ENCODE measurements at places on chromosomes 7 and 10.

DNA sequence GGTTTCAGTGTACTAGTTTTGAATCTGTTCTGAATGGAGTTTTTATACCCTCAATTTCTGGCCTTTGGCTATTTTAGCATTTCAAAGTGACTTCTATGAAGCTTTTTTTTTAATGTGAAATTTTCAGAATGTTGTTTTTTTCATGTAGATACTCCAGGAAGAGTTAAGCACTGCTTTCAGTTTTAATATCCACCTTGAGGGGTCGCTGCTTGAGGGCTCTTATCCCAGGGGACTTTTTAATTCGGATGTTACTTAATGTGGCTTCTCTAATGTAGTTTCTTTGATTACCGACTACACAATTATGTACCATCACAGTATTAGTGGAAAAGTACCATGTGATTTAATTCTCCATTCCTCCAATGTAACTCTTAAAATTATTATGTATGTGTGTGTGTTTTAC, 5.2 kb downstream of the IFIT5 start:
- DNase-seq = no peak

DNA sequence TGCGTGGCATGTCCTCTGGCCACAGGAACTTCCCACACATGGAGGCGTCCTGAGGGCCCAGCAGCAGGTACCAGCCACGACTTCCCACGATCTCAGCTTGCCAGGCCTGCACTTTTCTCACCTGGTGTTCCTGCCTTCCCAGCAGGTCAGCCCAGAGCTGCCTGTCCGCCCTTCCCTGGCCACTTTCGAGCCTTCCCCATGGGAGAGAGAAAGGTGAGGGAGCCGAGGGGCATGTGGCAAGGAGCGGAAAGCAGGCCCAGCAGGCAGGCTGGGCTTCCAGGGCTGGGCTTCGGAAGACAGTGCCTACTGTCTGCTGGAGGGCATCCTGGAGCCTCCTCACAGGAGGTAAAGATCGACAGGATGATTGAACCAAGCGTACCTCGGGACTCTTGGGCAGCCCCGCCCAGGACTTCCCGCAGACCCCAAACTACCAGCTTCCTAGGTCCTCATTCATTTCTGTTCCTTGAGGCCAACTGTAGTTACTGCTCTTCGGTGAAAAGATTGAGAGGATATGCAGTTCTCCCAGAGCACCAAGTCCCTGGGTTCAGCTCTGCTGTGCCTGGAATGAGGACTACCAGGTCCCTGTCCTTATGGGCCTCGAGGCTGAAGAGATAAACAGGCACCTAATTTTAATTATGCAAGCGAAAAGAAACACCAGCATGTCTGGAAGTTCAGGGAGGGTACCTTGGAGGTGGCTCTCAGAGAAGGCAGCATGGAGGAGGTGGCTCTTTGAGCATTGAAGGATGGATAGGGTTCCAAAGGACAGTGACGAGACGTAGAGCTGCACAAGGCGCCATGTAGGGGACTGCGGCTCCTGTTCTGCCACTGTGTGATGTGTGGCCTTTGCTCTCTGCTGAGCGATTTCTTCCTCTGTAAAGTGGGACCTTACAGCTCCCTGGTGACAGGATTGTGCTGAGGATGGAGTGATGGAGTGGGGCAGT, 87.8 kb downstream of the ZMIZ1 start:
- no peak for DNase-seq

GRCh38 chr10:79133416-79133815, 64.7 kb downstream of the ZMIZ1 start:
- DNase-seq = no peak

DNA sequence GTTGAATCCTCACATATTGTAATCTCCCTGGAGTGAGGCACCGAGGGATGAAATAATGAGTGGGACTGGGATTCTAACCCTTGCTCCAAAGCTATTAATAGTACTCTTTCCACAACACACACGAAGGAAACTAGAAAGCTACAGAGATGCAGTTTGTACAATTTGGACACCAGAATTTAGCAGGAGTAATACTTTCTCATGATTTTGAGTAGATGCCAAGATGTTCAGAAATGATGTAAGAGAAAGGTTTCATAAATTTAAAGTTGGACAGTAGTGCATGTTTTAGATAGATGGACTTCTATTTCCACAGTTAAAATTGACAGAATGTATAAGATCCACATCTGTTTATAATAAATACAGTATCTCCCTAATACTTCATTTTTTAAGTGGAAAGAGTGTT, 46.5 kb downstream of the PRR15 start:
- no peak for DNase-seq

DNA sequence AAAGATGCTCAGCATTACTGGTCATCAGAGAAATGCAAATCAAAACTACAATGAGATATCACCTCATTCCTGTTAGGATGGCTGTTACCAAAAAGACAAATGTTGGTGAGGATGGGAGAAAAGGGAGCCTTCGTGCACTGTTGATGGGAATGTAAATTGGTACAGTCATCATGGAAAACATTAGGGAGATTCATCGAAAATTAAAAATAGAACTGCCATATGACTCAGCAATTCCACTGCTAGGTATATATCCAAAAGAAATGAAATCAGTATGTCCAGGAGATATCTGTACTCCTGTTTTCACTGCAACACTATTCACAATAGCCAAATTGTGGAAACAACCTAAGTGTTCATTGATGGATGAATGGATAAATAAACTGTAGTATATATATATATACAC, 228.1 kb downstream of the ACTR3B start:
- DNase-seq = no peak

GRCh38 chr10:54002077-54002476, 799.0 kb downstream of the PCDH15 start:
- no peak for DNase-seq

DNA sequence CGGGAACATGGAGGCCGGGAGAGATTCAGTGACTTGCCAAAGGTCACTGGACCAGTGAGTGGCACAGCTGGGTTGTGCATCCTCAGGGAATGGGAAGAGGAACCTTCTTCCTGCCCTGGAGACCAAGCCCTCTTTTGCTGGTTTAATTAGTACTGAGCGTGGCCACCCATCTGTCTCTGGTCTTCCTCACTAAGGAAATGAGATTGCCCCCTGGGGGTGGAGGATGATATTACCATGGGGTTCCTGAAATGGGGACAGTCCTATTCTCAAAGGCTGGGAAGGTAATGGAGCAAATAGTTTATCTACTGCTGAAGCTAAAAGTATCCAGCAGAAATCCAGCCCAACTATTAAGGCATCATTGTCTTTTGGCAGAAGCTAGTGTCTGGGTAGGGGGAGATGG, 98.6 kb upstream of the FGFR2 start:
- no peak for DNase-seq

DNA sequence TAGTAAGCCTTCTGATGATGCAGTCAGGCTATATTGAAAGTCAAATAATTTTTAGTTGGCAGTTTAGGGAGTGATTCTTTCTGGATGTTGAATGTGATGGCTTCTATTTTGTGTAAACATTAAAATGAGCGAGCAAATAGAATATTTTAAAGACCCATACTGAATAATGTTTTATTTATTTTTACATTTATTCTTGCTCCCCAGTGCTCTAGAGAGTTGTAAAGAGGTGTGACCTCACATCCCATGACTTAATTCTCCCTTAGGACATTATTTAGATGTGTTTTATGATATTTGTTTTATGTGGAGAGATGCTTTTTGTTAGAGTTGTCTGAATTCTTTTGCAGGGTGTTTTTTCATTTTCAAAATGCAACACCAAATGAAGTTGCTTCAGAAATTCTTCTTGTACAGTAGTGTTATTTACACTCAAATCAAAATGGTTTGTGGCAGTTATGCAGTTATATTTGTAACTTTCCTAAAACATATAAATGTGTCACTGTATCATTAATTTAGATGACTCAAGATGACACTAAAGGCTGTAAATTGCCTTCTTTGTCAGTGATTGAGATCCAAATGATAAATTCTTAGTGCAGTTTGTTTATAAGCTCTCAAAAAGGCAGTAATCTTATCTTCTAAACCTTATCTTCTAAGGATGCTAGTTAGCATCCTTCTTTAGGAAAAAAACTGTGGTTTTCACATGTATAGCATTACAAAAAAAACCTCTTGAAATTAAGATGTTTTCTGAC, 12.4 kb downstream of the UMAD1 start:
- DNase-seq = no peak

- no peak for DNase-seq
Measured at GRCh38 chr7:6172910-6173295, 99.5 kb downstream of the CYTH3 start.

GRCh38 chr10:127100983-127101615, 95.3 kb downstream of the INSYN2A start:
- no peak for DNase-seq

DNA sequence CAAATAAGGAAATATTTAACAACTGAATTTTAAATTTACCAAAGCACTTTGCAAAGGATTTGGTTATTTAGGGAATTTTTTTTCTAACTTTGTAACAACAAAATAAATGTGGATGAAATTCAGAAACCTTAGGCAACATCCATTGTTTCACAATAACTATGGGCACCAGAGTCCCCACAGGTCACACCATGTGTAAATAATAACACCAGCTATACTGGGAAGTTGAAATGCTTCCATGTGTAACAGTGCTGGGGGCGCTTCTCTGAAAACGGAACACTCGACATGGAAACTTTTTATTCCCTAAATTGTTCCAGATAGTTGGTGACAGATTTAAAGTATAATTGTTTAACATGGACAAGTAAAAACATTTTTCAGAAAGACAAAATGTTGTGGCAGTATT, 818.6 kb downstream of the TNS3 start:
- no peak for DNase-seq

All from activated naive CD4-positive, alpha-beta T cell (primary cell).